ENCODE measurements at places on chromosomes 1 and 21.
A peak's percentile ranks its signal among the peaks of the same experiment; 100 is the strongest.

- no peak for DNase-seq
Measured at GRCh38 chr1:33126411-33127000, 45.6 kb downstream of the AZIN2 start.

GRCh38 chr21:36023092-36023480 lies 37.2 kb downstream of the SETD4 start:
- DNase-seq = no peak

- no peak for DNase-seq
Measured at GRCh38 chr21:37045149-37045548, 27.7 kb downstream of the PIGP start.

DNA sequence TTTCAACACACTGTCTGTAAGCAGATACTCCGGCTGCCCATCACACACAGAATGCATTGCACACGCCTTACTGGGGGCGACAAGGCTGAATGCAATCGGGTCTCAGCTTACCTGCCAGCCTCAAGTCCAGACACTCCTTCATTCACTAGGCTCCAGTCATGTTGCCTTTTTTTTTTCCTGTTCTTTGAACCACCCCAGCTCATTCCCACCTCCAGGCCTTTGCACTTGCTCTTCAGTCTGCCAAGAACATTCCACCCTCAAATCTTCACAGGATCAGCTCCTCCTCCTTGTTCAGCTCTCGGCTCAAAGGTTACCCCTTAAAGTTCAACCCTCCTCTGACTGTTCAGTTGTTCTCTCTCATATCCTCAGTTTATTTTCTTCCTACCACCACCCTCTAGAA lies 181.9 kb upstream of the ESRRG start:
- no peak for DNase-seq

DNA sequence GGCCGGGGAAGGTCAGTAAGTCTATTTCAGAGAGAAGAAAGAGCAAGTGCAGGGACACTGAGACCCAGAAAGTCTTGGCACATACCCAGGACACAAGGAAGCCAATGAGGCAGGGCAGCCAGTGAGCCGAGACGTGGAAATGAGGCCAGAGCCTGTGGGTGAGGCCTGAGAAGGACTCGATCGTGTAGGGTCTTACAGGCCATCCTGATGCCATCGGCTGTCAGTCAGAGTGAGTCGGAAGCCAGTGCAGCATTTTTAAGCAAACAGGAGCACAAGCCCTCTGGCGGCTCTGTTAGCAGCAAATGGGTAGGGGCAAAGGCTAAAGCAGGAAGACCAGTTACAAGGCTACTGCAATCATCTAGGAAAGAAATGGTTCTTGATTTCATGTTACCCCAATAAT lies 6.1 kb upstream of the GJB3 start:
- DNase-seq = no peak

- DNase-seq = peak; percentile 50
Measured at GRCh38 chr1:201171063-201172036, 17.1 kb upstream of the TMEM9 start.

- DNase-seq = no peak
Measured at GRCh38 chr1:14901371-14901954, 252.1 kb upstream of the TMEM51 start.

- DNase-seq = peak; percentile 81
Measured at GRCh38 chr1:197180252-197180878, 33.9 kb upstream of the ASPM start.

DNA sequence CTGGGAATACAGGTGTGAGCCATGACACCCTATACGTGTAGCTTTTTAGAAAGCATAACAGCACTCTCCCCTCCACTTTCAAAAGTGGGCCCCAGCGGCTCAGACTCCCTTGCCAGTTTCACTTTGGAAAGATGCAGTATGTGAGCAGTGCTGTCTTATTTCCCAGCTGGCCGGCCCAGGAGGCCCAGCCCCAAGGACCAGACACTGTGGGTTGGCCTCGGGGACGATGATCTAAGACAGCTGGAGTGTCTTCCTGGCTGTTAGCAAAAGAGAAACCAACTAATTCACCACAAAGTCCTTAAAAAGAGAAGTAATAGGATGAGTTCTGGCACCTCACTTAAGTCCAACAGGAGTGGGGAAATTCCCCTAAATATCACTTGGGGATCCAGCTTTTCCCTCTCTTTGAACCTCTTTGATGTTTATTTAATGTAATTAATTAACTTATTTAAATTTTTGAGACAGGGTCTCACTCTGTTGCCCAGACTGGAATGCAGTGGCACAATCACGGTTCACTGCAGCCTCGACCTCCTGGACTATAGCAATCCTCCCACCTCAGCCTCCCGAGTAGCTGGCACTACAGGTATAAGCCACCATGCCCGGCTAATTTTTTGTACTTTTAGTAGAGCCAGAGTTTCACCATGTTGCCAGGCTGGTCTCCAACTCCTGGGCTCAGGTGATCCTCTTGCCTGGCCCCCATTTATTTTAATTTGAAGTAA lies 17.6 kb upstream of the CLIC4 start:
- peak; percentile 83 for DNase-seq

DNA sequence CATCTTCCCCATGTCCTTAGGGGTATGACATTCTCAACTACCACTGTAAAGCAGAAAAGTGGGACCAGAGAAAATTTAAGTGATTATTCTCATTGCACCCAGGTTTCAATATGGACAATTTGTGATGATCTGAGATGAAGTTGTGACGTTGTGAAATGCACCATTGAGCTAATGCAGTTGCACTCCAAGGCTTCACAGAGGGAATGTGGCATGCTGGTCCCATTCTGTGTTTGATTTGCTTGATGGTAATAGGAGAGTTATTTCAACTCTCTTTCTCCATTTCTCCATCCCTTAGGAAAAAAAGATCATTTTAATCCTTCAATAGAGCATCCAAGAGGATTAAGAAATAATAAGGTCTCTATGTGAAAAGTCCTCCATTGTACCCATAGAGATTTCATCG lies 136.6 kb downstream of the SLC30A10 start:
- no peak for DNase-seq

All from ELR (cell line).